Fibroblast of the aortic adventitia (primary cell): ENCODE measurements at places on chromosomes 12 and 14. TPM values are rescaled to one million over a fixed set of nuclear protein-coding genes. Genes with fewer than 3 reads are reported as not detected.

The GPR65 gene
- 0.09 TPM in 1 of 2 replicates, not detected in the other for total RNA-seq

The MPHOSPH9 gene
- total RNA-seq: 27.4 and 68.9 TPM in 2 replicates

The KRT6B gene
- total RNA-seq: not detected in 2 replicates

The KRT80 gene
- total RNA-seq: 0.25 and 0.36 TPM in 2 replicates

The PTPRO gene
- total RNA-seq: 0.57 and 3.1 TPM in 2 replicates

The NRXN3 gene
- total RNA-seq: 0.18 and 0.41 TPM in 2 replicates

The EIF2S3B gene
- total RNA-seq: 7.1 and 9.2 TPM in 2 replicates

The RIMKLB gene
- 23.2 and 49.1 TPM in 2 replicates for total RNA-seq

The SLC41A2 gene
- 26.0 and 32.3 TPM in 2 replicates for total RNA-seq

The KIF26A gene
- under 0.01 TPM in 1 of 2 replicates, not detected in the other for total RNA-seq

The MYO1H gene
- total RNA-seq: not detected in 2 replicates
